ENCODE measurements at places on chromosomes 13 and 19.

- DNase-seq, result no peak
Observed at GRCh38 chr19:39448271-39448670, 2.9 kb downstream of the SUPT5H start.

DNA sequence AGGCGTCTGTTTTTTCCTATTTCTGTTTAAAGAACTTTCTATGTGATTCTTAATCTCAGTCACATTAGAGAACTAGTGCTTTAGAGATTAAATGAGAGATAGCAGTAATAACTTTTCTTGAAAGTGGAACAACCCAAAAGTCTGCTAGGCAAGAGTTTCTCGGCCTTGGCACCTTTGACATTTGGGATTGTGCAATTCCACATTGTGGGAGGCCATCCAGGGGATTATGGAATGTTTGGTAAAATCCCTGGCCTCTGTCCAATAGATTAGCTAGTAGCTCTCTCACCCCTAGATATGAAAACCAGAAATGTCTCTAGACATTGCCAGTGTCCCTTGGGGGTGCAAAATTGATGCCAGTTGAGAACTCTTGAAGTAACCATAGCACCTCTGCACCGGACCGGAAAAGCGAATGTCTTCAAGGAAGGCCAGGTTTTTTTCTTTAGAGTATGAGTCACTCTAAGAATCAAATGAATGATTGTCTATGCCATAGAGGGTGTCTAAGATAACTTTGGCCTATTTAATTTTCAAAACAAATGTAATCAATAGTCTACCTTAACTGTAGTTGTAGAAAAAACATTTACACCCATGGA lies 45.0 kb upstream of the IL17D start:
- DNase-seq, result no peak

DNA sequence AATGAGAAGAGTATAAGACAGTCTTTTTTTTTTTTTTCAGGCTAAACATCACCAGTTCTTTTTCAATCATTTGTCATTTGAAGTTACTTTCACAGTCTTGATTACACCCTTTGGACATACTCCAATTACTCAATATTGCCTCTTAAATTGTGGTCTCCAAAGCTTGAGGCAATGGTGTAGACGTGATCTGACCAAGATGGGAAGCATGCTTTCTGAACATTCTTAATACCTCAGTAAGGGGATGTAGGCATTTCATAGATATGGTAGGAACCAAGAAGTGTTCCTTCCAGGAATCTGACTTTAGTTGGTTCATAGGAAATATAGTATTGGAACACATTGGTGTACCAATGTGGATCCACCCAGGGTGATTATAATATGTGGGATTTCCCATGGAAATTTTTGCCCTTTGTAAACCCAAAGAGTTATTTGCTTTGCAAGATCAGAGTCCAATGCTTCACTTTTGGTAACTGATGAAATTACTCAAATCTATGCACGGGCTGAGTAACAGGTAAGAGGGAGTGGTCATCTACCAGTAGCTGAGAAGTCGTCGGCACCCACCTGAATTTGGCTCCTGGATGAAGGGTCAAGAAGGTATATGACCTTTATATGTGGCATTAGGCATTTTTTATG lies 62.2 kb downstream of the ERCC5 start:
- no peak for DNase-seq

DNA sequence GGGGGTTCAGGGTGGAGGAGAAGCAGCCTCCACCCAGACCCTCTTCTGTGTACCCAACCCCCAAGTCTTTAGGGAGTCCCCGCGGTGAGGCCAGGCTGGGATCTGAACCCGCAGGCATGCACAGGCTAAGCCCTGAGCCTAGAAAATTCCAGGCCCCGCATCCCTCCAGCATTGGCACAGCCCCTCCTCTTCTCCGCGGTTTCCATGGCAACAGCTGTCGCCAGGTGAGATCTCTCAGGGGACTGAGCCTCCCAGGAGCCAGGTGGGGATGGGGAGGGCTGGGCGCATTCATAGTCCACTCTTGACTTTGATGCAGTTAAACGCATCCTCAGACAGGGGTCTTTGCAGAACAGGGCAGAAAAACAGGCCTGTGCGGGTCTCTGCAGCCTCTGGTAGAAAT lies 48.3 kb upstream of the USP29 start:
- no peak for DNase-seq

DNA sequence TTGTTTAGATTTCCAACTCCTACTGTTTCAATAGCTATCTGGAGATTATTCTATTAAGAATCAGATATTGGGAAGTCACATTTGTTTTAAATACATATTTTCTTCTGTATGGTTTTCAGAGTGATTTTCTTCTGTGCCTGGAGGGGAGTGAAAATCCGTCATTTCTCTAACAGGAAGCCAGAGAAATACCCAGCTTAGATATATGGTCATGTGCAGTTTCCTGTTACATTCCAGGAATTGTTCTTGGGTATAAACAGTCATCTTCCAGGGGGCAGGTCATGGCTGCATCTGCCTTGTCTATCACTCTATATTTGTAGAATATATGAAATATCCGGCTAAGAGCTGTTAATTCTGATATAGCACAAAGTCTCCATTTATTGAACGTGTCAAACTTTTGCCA lies 77.5 kb upstream of the MIR17HG start:
- no peak for DNase-seq

GRCh38 chr19:7832781-7833180 lies 2.8 kb downstream of the EVI5L start:
- no peak for DNase-seq

GRCh38 chr19:42316223-42317211 lies 3.4 kb downstream of the TMEM145 start:
- no peak for DNase-seq

DNA sequence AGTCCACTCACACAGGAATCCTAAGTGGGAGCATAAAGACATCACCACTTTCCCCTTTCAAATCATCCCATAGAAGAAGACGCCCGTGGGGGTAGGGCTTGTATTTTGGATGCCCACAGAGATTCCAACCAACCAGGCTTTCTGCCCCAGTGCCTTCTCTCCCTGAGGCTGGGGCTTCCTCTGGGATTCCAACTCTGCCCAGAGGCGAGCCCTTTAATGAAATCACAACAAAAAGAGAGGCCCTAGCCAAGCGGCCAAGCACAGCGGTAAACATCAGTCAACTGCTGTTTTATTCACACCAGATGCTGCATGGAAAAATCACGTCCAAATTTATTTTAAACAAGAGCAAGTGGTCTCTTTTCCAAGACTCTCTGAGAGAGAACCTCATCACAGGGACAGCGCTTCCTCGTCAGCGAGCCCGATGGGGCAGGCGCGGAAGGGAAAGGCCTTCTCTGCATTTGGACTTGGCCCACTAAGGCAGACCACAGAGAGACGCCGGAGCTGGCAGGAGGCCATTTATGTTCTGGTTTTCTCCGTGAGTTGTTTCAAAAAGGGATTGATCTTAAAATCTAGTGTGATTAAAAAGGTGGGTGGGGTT lies 31.5 kb downstream of the ADPRHL1 start:
- DNase-seq, result peak; percentile 78

- DNase-seq, result peak; percentile 49
Observed at GRCh38 chr13:110405597-110406450, 98.7 kb downstream of the COL4A2 start.

GRCh38 chr13:31191748-31192147 lies 8.0 kb upstream of the B3GLCT start:
- no peak for DNase-seq

GRCh38 chr13:40160618-40161350 lies 505.3 kb downstream of the COG6 start:
- DNase-seq, result no peak

GRCh38 chr19:42178791-42179674 lies 38.4 kb downstream of the DEDD2 start:
- no peak for DNase-seq

DNA sequence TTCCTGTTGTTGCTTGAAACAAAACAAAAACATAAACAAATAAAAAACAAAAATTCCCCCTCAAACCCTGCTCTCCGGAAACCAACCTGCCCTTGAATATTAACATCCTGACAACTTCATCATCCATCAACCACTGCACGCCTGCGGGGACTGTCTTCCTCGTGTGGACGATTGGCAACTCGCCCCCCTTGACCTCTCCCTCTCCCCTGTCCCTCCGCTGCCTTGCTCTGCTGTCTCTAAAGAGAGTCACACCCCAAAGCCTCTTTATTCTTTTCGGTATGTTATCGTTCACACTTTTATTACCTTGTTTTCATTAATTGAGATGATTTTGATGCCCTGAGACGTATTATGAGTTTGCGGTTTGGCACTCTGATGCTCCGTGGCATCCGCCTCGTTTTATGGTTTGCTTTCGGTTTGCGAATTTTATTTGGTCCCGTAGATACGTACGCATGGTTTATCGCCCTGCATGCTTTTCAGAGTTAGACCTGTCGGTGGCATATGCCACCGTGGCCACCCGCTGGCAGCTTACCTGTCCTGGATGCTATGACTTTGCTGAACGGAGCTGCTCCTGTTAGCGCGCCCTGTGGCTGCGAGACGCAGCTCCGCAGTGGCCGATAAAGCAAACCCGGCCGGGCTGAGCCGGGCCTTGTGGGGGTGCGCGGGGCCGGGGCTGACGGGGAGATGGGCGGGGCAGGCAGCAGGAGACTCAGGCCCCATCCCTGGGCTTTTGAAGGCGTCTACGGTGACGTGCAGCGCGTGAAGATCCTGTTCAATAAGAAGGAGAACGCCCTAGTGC lies 10.6 kb downstream of the PTBP1 start:
- DNase-seq, result no peak

GRCh38 chr13:32851083-32852069 lies 164.8 kb upstream of the KL start:
- peak; percentile 21 for DNase-seq

DNA sequence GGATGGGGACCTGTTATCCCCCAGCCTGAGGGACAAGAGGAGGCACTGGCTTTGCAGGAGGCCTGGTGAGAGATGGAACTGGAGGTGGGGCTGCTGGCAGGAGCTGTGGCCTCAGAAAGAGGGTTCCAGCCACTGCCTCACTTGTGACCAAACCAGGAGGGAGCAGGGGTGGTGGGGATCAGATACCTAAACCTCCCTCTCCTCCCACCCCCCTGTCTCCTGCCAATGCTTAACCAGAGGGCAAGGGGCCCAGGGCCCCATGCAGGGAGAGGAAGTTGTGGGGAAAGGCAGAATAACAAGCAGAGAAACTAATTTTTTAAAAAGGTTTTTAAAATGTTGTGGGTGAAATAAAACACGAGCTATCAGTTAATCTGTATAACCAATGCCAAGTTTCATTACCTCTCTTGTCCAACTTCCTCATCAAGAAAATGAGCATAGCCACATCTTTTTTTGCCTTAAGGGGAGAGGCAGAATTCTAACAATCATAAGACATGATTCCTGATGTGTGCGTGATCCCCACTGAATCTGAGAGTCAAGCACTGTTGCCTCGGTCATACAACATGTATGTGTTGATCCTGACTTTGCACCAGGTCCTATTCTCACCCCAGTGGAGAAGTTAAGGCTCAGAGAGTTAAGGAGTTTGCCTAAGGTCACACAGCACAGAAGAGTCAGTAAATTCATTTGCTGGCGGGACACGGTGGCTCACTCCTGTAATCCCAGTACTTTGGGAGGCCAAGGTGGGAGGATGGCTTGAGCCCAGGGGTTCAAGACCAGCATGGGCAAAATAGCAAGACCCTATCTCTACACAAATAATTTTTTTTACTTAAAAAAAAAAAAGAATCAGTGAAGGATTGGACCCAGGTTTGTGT lies 12.9 kb downstream of the FXYD5 start:
- DNase-seq, result no peak

- no peak for DNase-seq
Observed at GRCh38 chr13:38417727-38418126, 68.1 kb downstream of the UFM1 start.

DNA sequence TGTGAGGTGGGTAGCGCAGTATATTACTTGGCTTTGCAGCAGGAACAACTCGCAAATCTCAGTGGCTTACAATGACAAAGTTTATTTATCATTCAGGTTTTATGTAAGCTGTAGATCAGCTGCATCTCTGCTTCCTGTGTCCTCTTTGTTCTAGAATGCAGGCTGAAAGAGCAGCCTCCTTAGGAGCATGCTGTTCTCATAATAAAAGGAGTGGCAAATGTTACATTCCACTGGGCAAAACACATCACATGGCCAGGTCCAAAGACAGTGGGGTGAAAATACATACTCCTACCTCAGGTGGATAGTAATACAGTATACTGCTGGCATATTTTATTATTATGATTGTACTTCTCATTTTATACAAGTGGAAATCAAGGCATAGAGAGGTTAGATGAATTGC lies 1.2 kb upstream of the CSNK1A1L start:
- DNase-seq, result no peak

- DNase-seq, result peak; percentile 87
Observed at GRCh38 chr13:101695870-101696516, 243.5 kb downstream of the ITGBL1 start.

- no peak for DNase-seq
Observed at GRCh38 chr13:33958964-33959363, 141.0 kb downstream of the RFC3 start.

DNA sequence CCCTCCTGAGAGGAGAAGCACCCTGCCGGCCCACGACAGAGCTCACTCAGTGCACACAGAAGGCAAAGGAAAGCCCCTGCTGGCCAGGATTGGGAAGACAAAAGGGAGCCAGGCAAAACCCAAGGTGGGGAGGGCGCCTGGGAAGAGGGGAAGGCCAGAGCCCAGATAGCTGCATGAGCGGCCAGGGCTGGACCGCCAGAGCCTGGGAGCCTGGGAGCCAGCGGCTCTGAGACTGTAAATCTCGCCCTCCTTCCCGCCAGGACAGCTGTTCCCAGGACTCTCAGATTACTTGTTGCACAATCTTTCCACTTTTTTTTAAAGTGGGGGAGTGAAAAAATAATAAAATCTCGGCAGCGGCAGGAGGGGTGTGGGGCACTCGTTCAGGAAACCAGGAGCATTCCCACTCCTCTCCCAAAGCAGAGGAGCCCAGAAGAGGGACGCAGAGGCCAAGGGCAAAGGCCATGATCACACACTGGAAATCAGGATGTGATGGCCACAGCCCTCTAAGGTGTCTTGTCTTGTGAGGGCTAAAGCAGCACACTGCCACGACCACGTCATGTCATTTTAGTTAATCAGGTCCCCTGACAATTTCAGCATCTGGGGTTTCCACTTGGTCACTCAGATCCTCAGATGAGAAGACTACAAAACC lies 19.6 kb upstream of the EPHX3 start:
- peak; percentile 85 for DNase-seq

- DNase-seq, result no peak
Observed at GRCh38 chr19:29511768-29512167, 14.0 kb upstream of the VSTM2B start.

- no peak for DNase-seq
Observed at GRCh38 chr19:16532440-16533234, 9.6 kb downstream of the CHERP start.

DNA sequence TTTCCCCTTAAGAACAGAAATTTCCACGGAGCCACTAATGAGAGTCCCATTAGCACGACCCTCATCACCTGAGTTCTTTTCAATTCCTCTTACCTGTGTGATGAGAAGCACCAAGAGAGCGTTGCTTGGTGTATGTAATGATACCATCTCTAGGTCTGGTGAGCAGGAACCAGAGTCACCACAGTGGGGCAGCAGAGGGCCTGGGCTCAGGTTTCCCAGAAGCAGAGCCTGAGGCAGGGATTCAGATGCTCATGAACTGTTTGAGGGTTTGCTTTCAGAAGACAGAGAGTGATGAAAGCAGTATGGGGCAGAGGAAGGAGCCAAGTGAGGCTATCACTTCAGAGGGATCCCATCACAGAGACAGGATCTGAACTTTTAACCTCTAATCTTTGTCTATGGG lies 3.1 kb upstream of the PTPRH start:
- no peak for DNase-seq

GRCh38 chr19:45564131-45564780 lies 20.3 kb downstream of the OPA3 start:
- DNase-seq, result no peak

GRCh38 chr13:98794498-98794897 lies 42.0 kb upstream of the SLC15A1 start:
- DNase-seq, result no peak

GRCh38 chr19:3039641-3040077 lies 10.6 kb upstream of the TLE2 start:
- DNase-seq, result no peak
